Adrenal gland (tissue), 19 donors: ENCODE measurements at places on chromosomes 11 and 22.

DNA sequence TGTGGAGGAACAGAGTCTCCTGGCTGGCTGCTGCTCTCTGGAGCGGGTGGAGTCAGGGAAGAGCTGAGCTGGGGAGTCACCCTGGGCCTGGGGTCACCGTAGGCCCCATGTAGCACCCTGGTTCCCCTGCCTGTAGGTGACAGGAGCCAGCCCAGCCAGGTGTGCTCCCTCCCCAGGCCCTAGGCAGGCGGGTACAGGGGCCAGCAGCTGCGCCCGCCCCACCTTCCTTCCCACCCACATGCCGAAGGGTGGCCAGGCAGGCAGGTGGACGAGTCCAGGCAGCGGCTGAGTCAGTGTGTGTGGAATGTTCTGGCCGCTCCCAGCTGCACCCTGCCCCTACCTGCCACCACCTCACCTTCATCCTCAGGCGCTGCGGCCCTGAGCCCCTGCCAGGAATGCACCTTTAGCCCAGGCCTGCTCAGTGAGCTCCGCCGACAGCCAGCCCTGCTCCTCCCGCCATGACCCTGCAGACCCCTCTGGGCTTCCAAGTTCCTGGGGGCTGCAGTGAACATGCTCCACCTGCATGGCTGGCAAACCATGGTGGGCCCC is 654 bp upstream of the SYT8 start:
- no peak for DNase-seq

DNA sequence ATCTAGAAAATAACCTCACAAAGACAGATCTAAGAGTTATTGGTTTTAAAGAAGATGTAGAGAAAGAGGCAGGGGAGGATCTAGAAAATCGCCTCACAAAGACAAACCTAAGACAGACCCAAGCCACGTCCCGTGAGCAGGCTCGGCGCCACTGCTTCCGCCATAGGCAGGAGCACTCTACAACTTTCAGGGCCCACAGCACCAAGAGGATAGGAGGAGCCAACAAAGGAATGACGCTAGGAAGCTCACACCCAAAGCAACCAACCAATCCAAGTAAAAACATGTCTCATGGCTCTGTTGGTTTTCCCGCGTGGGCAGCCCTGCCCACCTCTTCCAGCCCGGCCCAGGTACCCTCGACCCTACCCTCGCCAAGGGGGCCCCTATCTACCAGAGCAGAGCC is 4167.4 kb upstream of the OR11H1 start:
- DNase-seq, result no peak

DNA sequence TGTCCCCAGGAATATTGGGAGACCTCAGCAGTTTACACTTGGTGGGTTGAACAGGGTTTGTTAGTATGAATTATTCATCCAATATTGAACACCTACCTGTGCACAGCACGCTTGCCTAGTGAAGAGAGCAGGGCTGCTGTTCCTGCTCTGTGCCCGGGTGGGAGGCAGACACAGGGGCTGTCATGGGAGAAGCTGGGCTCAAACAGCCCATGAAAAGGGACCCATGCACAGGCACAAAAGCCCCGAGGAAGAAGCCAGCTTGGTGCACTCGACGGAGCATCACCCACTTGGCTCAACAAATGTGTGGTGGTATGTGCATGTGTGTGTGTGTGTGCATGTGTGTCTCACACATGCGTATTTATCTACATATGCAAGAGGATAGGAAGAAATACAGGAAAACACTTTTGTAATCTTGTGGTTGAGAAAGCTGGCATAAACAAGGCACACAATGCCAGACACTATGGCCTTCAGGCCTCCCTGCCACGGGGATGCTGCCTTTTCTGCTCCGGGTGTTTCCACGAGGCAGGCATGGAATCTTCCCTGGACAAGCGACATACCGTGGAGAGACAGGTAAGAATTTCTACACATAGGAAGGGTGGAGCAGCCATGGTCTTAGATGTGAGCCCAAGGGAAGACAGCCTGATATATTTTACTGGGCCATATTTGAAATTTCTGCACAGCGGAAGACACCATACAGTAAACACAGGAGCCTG is 5.0 kb upstream of the APOBEC3A start:
- no peak for DNase-seq

DNA sequence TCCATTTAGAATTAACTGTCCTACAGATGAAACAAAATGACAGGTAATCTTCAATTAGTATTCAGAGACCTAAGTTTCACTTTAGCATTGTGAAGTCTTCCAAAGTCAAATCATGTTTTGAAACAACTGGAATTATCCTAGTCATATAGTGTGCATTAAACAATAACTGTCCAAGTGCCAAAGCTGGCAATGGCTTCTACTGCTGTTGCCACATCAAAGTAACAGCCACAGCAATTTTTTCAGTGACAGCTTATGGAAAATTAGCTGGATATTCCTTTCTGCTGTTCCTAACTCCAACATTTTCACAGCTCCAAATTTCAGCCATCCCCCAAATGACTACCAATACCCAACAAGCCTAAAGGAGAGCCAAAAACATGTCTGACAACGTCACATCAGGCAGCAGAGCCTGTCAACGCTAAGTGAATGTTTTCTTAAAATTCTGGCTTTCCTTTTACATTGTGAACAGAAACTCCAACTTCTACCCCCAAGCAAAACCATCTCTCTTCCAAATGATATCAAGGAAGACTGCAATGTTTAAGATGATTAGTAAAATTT is 45.3 kb upstream of the CCDC34 start:
- DNase-seq, result no peak

GRCh38 chr22:44392446-44392921 is 79.7 kb upstream of the SHISAL1 start:
- DNase-seq, result no peak

DNA sequence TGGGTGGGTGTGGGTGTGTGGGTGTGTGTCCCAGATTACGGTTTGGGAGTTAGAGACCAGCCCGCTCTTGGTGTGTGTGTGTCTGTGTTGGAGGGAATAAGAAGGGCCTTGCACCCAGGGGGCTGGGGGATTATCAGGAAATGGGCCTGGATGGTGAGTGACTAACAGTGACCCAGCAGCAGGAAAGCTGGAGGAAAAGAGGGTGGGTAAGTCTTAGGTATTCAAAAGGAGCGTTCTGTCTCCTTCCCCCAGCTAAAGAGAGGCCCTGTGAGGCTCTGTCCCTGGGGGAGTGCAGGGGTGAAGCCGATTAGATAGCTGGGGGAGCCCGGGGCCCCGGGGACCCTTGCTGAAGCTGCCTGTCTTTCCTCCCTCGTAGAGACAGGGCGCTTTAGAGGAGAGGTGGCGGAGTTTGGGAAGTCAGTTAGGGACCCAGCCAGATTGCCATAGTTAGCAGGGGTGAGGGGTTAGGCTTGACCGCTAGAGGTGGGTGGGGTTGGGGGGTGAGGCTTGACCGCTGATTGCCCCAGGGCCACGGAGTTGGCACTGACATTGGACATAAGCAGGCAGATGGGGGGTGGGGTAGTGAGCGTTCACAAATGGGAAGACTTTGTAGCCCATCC is 1.5 kb downstream of the OAF start:
- DNase-seq, result peak; percentile 37

DNA sequence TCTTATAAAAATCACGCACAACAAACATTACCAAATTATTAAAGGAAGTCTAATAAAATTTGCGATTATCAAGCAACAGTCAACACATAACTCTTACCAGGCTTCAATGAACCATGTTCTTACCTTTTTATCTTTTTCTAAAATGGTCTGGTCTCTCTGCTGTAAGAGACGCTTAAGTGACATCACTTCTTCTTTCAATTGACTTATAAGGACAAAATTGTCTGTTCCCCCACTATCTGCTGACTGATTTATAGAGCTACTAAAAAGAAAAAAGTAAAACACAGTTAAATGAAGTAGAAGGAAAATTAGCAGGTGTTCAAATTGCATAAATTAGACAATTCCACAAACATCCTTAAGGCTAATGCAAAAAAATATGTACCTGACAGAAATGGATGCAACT is 10.9 kb downstream of the FAM76B start:
- DNase-seq, result no peak

GRCh38 chr22:29704528-29705285 is 15.1 kb upstream of the CABP7 start:
- DNase-seq, result peak; percentile 56

DNA sequence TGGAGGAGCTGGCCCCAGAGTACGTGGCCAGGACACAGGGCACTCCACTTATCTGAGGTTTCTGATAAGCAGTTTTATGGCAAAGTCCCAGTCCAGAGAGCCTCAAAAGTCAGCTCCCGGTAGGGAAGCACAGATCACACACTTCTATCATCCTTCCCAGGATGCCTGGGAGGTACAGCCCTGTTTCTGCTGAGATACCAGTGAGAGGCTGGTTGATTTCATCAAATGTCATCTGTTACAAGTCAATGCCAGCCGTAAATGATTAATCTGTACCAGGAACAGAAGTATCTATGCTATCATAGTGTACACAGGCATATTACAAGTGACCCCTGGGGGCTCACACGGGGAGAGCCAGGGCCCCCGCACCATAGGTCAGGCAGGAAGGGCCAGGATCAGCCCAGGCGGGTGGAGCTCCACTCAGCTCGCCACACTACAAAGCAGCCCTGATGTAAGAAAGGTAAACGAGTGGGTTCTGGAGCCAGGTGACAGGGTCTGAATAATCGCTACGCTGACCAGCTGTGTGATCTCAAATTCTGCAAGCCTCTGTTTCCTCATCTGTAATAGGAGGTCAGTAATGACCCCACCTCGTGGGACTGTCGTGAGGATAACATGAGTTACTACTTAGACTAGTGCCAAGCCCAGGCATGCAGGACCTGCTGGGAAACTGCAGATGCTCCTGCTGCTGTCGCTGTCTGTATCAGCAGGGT is 17.6 kb downstream of the PLA2G6 start:
- no peak for DNase-seq

DNA sequence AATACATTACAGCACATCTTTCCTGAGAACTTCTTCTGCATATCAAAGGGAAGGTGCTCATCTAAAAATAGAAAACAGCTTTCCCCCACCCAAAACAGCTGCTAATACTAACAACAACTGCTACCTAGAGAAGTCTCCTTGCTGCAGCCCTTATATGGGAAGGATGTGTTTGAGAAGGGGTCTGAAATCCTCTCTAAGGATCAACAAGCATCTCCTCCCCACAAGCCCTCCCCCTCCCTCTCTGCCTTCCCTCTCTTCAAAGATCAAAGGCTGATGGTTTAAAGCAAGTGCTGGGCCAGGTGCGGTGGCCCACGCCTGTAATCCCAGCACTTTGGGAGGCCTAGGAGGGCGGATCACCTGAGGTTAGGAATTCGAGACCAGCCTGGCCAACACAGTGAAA is 33.5 kb downstream of the SCUBE2 start:
- no peak for DNase-seq

DNA sequence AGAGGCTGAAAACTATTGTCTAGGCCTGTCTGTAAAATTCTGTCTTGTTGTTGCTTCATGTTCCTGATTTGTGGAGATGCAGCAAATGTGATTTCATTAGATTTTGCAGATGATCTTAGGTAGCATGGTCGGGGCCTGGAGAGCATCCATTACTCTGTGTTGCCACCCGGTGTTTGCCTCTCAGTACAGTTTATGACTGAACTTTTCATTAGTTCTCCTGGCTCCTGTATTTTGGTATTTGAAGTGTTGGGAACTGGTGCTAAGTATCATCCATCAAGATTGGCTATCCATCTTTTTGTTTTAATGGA is 7.7 kb downstream of the YWHAH start:
- no peak for DNase-seq

- DNase-seq, result no peak
These were observed 106.8 kb downstream of the DCDC1 start for GRCh38 chr11:31262761-31263160.

DNA sequence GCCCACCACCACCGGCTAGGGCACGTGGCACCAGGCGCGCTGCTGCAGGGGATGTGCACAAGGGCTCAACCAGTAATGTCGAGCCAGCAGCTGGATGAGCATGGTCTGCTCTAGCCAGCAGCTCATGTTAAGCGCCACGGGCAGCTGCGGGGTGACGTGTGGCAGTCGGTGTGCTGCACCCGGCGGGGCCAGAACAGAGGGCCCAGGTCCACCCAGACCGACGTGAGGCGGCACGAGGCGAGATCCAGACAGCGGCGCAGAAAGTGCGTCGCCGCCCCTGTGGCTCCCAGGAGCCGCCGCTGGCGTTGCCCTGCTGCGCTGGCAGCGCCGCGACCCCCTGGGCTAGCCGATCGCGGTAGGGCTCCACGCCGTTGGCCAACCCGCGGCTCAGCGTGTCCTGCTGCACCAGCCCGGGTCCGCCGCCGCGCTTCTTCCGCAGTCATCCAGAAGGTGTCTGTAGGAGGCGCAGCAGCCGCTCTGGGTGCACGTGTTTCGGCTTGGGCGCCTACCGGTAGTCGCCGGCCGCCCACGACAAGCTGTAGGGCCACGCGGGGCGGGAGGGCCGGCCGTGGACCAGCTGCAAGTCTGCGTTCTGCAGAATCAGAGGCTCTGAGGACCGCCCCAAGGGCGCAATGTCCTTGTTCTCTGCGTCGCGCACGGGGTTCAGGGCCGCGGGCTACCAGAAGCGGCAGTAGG is 4.6 kb upstream of the GALR3 start:
- DNase-seq, result peak; percentile 64

DNA sequence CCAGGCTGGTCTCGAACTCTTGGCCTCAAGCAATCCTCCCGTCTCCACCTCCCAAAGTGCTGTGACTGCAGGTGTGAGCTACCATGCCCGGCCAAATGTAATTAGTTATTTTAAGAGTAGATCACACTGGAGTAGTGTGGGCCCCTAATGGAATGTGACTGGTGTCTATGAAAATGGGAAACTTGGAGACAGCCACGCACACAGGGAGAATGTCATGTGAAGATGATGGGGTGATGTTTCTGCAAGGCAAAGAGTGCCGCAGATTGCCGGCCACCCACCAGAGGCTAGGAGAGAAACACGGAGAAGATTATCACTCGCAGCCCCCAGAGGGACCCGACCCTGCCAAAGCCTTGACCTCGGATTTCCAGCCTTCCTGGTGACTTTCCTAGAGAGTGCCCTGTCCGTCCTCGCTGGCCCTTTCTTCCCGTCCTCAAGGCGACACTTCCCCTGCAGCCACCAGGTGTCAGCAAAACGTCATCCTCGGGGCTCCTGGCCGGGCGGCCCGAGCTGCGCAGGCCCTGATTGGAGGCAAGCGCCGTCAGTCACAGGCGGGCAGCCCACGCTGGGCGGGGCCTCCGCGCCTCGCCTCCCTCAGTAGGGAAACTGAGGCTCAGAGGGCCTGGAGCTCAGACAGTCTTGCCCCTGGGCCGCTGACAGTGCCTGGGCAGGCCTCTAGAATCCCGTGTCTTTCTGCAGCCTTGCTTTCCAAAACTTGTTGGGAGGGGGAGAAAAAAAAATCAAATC is 16.3 kb downstream of the CRYBB2 start:
- DNase-seq, result peak; percentile 88

DNA sequence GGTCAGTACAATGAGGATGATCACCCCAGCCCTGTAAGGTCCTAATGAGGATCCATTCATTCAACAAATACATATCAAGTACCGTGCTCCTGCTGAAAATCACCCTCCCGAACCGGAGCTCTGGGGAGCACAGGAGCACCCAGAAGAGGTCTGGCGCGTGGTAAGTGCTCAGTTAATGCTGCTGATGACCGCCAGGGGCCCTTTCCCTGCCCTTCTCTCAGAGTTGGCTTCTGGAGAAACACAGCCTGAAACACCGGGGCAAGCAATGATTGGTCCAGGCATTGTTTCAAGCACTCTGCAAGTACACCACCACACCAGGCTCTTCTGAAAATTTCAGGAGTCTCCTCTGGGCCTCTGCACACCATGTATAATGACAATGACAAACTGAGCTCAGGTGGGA is 3.8 kb upstream of the CCDC86 start:
- DNase-seq, result no peak

GRCh38 chr11:61378713-61379313 is 13.6 kb upstream of the TMEM216 start:
- DNase-seq, result peak; percentile 75

- DNase-seq, result no peak
These were observed 97.9 kb downstream of the PGR start for GRCh38 chr11:101031713-101032112.
